Suppressor macrophage treated with lipopolysaccharide for 1 hour (primary cell): ENCODE measurements at places on chromosomes 6 and 20.
A peak's percentile ranks its signal among the peaks of the same experiment; 100 is the strongest.

GRCh38 chr20:60486315-60486714 lies 528.1 kb downstream of the CDH26 start:
- no peak for DNase-seq

DNA sequence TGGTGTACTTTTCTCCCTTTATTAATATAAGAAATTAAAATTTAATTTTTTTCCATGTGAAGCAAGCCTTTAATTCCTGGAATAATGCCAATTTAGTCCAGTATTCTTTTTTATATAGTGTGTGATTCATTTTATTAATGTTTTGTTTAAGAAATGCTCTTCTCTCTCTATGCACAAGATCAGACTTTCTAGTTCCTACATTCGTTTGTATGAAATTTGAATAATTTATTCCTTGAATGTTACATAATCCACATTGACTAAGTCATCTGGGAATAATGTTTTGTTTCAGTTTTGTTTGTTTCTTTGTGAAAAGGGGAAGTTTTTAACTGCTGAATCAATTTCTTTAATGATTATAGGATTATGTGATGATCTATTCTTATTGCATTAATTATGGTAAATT lies 181.4 kb upstream of the ID4 start:
- DNase-seq, result no peak

DNA sequence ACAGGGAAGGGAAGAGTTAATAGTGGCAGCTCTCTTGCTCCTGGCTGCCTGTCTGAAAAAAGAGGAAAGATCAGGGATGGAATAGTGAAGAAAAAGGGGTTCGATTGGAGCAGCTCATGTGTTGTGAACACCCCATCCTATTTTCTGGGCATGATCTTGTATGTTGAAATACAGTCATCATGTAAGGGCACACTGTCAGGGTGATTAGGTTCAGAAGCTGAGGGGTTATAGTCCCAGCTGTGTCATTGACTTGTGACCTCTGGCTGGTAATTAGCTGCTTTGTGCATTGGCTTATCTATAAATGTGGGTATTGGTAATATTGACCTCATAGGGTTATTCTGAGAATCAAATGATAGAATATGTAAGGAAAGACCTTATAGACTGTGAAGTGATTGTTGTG lies 30.1 kb downstream of the PHF20 start:
- DNase-seq, result no peak

- DNase-seq, result no peak
These were observed 52.0 kb upstream of the PLEKHG1 start for GRCh38 chr6:150547502-150548222.

GRCh38 chr6:129416337-129416990 lies 293.5 kb downstream of the ARHGAP18 start:
- no peak for DNase-seq

DNA sequence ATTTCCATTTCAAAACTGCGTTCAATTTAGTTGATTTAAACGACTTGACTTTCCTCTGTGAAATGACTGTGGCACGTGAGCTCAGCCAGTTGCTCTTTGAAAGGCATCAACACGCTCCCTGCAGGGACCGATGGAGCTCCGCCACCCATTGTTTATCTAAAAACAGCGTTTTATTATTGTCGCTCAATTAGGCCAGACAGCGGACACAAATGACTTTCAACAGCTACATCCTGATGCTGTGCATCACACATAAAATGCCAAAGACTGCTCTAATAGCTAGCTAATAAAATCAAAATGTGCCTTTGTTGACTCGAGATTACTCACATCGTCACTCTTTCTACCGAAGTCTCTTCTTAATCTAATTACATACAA lies 332.5 kb downstream of the CD83 start:
- DNase-seq, result no peak

- peak; percentile 32 for DNase-seq
These were observed 6.6 kb downstream of the CITED2 start for GRCh38 chr6:139367810-139368351.

DNA sequence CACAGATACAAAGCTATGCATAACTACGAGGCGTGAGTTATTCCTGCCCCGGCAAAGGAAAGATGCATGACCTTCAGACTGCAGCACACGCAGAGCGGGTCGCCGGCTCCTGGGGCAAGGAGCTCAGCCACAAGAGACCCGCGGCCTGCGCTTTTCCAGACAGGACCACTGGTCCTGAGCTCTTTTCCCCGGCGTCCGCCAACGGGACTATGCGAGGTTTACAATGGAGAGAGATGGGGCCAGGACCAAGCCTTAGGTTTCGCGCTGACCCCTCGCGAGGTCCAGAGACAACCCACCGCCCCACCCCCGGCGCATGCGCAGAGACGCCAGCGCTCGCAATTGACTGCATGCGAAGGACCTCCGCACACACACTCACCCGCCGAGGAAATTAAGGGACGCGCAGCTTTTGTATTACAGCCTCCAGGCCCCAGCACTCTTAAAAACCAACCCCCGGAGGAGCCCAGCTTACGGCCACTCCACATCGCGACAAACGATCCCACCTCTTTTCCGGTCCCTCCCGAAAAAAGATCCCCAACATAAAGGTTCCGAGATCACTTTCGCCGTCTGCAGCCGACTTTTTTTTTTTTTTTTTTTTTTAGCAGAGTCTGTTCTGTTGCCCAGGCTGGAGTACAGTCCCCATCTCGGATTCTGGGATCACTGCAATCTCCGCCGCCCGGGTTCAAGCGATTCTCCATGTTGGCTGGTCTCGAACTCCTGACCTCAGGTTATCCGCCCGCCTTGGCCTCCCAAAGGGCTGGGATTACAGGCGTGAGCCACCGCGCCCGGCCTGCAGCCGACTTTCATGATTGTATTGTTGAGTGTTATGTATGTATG lies at the start of gene COQ3:
Gene COQ3, minus strand, starts transcription at position 498 of the 834 bp plus-strand sequence. Its CDS starts 16 bp downstream, at position 482.
- DNase-seq, result peak; percentile 67

- DNase-seq, result peak; percentile 21
These were observed 144.0 kb downstream of the BCKDHB start for GRCh38 chr6:80250391-80250997.

GRCh38 chr6:26388441-26388840 lies 5.5 kb downstream of the BTN2A2 start:
- peak; percentile 48 for DNase-seq

GRCh38 chr6:145559836-145560235 lies 175.5 kb downstream of the EPM2A start:
- no peak for DNase-seq

GRCh38 chr6:14614631-14615030 lies 497.1 kb downstream of the CD83 start:
- peak; percentile 61 for DNase-seq

DNA sequence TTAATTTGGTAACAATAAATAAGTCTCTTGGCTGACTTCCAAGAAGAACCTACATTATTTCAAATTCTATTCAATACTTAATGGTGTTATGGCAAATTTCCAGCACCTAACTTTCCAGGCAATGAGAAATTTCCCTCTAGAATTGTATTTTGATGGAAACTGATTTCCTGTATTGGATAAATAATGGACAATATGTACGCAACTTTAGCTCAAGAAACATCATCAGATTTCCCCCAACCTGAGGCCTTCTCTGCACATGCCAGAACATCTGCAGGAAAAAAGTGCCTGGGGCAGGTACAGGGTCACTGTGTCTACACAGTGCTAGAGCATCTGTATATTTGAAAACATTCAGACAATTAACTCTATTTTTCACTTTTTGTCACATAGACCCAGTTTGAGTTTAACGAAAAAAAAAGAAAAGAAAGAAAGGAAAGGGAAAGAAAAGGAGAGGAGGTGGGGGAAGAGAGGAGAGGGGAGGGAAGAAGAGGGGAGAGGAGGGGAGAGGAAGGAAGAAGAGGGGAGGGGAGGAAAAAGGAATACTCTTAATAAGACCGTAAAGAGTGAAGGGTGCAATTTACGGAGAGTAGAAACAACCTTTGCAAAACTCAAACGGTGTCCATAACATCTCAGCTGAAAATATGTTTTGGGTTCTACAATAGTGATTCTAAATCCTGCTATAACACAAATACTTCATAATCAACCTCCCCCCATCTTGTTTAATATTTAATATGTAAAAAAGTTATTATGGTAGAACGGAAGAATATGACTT lies 130.0 kb downstream of the TSHZ2 start:
- no peak for DNase-seq

- no peak for DNase-seq
These were observed 14.7 kb upstream of the ZNF831 start for GRCh38 chr20:59148701-59149493.

GRCh38 chr6:78861509-78861908 lies 5.8 kb upstream of the IRAK1BP1 start:
- no peak for DNase-seq

GRCh38 chr6:112408522-112408921 lies 61.4 kb downstream of the RFPL4B start:
- DNase-seq, result no peak

GRCh38 chr6:117280922-117281321 lies 15.6 kb downstream of the VGLL2 start:
- DNase-seq, result no peak

- DNase-seq, result no peak
These were observed 68.8 kb downstream of the CDS2 start for GRCh38 chr20:5195655-5196054.

GRCh38 chr6:108592371-108593337 lies 31.9 kb downstream of the FOXO3 start:
- DNase-seq, result peak; percentile 88

- no peak for DNase-seq
These were observed 98.8 kb downstream of the SEL1L2 start for GRCh38 chr20:13891575-13891974.

DNA sequence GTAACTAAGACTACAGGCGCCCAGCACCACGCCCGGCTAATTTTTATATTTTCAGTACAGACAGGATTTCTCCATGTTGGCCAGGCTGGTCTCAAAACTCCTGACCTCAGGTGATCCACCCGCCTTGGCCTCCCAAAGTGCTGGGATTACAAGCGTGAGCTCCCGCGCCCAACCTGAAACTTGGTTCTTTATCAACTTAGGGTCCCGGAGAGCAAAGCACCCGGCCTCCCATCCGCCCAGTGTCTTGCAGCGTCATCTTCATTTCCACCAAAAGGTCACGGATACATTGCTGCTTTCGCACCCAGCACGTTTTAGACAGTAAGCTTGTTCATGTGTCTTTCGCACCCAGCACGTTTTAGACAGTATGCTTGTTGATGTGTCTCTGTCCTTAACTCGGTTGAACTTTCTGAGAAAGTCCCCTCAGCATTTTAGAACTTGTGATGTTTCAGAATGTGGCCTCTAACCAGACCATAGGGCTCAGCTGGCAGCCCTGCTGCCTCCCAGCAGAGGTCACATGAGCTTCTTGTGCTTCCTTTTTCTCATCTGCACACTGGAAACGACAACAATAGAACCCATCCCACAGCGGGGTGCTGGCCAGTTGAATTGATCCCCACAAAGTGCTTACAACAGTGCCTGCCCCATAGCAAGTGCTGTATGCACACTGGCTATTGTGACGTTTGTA lies 48.8 kb downstream of the PRR18 start:
- peak; percentile 60 for DNase-seq

DNA sequence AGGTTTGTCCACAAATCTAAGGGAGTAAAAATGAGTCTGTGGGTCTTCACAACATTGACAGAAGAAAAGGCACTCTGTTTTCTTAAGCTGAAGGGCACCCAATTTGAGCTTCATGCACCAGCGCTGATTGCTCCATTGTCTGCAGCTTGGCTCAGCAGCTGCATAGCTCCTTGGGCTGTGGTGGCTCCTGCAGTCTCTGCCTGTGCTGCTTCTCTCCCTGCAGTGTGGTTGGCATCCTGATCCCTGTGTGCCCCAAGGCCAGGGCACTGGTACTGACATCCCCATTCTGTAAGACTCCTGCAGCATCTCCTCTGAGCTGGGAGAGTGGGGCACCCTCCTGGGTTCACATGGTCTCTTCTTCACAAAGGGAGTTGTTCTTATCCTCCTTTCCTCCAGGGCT lies 83.2 kb upstream of the B3GAT2 start:
- DNase-seq, result no peak

GRCh38 chr6:143023695-143024094 lies 37.0 kb upstream of the AIG1 start:
- DNase-seq, result no peak

DNA sequence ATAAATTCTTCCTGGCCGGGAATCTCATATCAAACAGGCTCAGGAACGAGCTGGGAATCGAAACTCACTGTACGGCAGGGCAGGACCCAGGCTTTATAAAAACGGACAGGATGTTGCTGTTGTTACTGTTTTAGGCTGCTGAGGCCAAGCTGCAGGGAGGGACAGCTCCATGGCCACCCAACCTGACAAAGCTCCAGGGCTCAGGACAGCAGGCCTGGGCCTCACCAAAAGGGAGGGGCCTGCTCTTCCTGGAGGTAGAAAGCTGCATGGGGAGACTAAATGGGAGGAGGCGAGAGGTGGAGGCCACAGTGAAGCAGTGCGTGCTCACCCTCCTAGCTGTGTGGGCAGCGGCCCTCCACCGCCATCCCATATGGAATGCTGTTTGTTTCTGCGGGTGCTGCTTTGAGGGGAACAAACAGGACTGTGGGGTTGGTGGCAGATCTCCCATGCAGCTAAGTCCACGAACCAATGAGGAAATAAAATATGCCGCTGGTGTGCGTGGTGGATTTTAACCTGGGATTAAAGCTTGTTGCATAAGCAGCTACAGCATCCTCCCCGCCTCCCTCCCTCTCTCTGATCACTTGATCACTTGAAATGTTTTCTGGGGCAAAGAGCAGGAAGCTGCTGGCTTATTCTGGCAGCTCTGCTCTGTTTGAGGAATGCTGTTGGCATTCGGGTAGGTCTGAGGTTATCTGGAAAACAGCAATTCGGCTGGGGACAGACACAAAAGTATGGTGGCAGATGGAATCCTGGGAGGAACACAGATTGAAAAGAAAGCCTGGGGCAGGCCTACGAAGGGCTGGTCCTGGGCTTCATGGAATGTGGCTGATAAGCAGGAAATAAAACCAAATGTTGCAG lies 2.4 kb upstream of the ZMYND8 start:
- peak; percentile 41 for DNase-seq

DNA sequence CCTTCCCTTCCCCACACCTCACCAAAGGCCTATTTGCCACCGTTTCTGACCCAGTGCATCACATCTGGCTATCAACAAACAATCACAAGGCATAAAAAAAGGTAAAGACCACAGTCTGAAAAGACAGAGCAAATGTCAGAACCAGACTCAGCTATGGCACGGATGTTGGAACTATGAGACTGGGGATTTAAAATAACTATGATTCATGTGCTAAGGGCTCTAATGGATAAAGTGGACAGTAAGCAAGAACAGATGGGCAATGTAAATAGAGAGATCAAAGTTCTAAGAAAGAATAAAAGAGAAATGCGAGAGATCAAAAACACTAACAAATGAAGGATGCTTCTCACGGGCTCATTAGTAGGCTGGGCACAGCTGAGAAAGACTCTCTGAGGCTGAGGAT lies 99.5 kb downstream of the LAMP5 start:
- no peak for DNase-seq

- no peak for DNase-seq
These were observed 135.1 kb downstream of the PLG start for GRCh38 chr6:160837146-160837545.

DNA sequence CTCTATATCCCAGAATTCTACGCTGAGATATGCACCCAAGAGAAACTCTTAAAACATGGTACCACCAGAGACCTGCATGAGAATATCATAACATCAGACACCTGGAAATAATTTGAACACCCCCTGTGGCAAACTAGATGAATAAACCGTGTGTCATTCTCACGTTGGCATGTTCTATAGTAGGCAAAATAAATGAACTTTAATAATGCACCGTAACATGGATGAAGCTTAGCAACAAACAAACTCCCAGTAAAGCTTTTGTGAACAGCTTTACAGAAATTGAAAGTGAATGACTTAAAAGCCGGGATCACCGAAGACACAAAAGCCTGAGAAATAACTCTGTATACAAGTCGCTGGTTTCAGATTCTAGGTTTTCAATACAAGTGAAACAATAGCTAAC lies 1166.8 kb upstream of the CITED2 start:
- no peak for DNase-seq

- no peak for DNase-seq
These were observed at the start of gene SGK1 for GRCh38 chr6:134317471-134318131. Gene SGK1 (minus strand): TSS chr6:134318112. CDS start chr6:134317460, 652 bp downstream.

- no peak for DNase-seq
These were observed 720.4 kb upstream of the CHD6 start for GRCh38 chr20:42338294-42339201.
